ENCODE measurements at places on chromosomes 5 and 9. TPM values are rescaled to one million over a fixed set of nuclear protein-coding genes. Genes with fewer than 3 reads are reported as not detected.

MCCC2 gene
- total RNA-seq = 61.0 TPM

HAVCR1 gene
- 114 TPM for total RNA-seq

TMEM167A gene
- total RNA-seq = 82.0 TPM

GZMA gene
- total RNA-seq = 6.1 TPM

C9 gene
- total RNA-seq = 4.5 TPM

ENC1 gene
- total RNA-seq = 7.5 TPM

LCP2 gene
- 48.8 TPM for total RNA-seq

IL3 gene
- total RNA-seq = not detected

LCN15 gene
- not detected for total RNA-seq

SLC6A7 gene
- total RNA-seq = not detected

IGFBPL1 gene
- total RNA-seq = 0.22 TPM

SLC23A1 gene
- 3.5 TPM for total RNA-seq

NR4A3 gene
- total RNA-seq = 9.1 TPM

ARSI gene
- 0.57 TPM for total RNA-seq

GPX3 gene
- 1,327 TPM for total RNA-seq

OTP gene
- not detected for total RNA-seq

IL31RA gene
- total RNA-seq = 0.44 TPM

PCDHB15 gene
- total RNA-seq = 6.0 TPM

HMMR gene
- total RNA-seq = 0.91 TPM

SLC34A3 gene
- 0.13 TPM for total RNA-seq

TNFSF8 gene
- 5.0 TPM for total RNA-seq

SOX30 gene
- 0.09 TPM for total RNA-seq

HAPLN1 gene
- 0.19 TPM for total RNA-seq

ARSK gene
- total RNA-seq = 5.9 TPM

FBP1 gene
- 27.3 TPM for total RNA-seq

PHF24 gene
- 0.98 TPM for total RNA-seq

LAMC3 gene
- 13.8 TPM for total RNA-seq

TSSK1B gene
- 0.13 TPM for total RNA-seq

RPP25L gene
- total RNA-seq = 21.9 TPM

NDST1 gene
- total RNA-seq = 60.7 TPM

MCIDAS gene
- 0.13 TPM for total RNA-seq

IL4 gene
- not detected for total RNA-seq

SOHLH1 gene
- total RNA-seq = not detected

SLC31A1 gene
- 19.5 TPM for total RNA-seq

IL13 gene
- total RNA-seq = not detected

KIF3A gene
- total RNA-seq = 13.9 TPM

RNF183 gene
- total RNA-seq = 3.6 TPM

PCDHA12 gene
- 5.2 TPM for total RNA-seq

DNAJA1 gene
- total RNA-seq = 105 TPM

FAM169A gene
- total RNA-seq = 8.6 TPM
